ENCODE measurements at places on chromosomes 6 and 20.

GRCh38 chr6:159343709-159344108 lies 174.5 kb downstream of the FNDC1 start:
- no peak for DNase-seq

GRCh38 chr20:1427457-1428054 lies 34.7 kb upstream of the FKBP1A start:
- DNase-seq, result no peak

DNA sequence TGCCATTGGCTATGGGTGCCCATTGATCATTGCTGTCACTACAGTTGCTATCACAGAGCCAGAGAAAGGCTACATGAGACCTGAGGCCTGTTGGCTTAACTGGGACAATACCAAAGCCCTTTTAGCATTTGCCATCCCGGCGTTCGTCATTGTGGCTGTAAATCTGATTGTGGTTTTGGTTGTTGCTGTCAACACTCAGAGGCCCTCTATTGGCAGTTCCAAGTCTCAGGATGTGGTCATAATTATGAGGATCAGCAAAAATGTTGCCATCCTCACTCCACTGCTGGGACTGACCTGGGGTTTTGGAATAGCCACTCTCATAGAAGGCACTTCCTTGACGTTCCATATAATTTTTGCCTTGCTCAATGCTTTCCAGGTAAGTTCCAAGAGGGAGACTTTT lies 16.4 kb downstream of the ADGRF4 start:
- DNase-seq, result no peak

GRCh38 chr6:56168596-56168995 lies 78.8 kb downstream of the COL21A1 start:
- no peak for DNase-seq

GRCh38 chr6:113363048-113363798 lies 493.9 kb upstream of the MARCKS start:
- no peak for DNase-seq

DNA sequence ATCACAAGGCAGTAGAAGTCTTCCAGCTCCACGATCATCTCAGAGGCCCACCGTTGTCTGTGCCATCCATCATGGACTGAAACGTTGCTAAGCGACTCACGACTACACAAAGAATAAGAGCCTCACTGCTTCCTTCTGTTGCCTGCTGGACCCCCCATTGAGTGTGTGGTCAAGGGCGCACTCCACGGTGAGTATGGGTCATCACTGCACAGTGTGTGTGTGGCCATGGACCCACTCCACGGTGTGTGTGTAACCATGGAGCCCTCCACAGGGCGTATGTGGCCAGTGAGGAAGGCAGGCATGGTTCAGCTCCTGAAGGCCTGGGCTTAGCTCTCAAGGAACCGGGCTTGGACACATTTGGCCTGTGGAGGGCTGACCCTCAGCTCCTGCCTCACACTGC lies 123.4 kb upstream of the AFDN start:
- DNase-seq, result no peak

- no peak for DNase-seq
Observed at GRCh38 chr6:6588924-6589709, 597 bp downstream of the LY86 start.

- DNase-seq, result no peak
Observed at GRCh38 chr20:14622796-14623195, 285.4 kb upstream of the FLRT3 start.

- no peak for DNase-seq
Observed at GRCh38 chr6:14589175-14589574, 471.6 kb downstream of the CD83 start.

DNA sequence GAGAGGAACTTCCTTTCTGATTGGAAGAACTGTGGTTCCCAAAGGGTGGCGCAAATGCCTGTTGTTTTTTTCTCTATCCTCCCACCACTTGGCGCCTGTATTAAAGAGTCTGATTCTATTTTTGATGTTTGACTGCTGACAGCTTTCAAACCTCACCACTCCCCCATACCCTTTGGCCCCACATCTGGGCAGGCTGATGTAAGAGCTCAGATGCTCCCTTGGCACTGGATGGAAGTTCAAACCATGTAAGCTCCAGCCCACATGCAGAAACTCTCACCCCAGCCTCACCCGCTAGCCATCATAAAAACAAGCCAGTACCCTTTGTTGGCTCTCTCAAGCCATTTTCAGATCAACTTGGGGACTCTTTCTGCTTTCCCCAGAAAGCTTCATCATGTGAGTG lies 20.0 kb upstream of the TMEM14A start:
- no peak for DNase-seq

- no peak for DNase-seq
Observed at GRCh38 chr6:147699637-147700036, 191.1 kb downstream of the SAMD5 start.

DNA sequence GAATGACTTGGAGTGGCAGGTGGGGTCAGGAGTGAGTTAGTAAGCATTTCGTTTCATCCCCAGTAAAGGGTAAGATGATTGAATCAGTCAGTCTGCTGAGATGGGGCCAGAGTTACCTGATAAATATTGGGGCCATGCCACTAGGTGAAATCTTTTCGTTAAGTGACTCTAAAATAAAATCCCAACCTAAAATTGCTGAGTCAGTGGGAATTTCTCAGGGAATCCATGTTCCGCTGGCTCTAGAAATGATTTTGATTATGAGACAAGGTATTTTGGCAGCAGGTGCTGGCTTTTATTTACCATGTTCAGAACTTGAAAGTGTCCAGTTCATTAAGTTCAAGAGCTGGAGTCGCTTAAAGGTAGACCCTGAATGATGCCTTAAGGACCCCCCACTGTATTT lies 125.4 kb downstream of the GMPR start:
- DNase-seq, result no peak

DNA sequence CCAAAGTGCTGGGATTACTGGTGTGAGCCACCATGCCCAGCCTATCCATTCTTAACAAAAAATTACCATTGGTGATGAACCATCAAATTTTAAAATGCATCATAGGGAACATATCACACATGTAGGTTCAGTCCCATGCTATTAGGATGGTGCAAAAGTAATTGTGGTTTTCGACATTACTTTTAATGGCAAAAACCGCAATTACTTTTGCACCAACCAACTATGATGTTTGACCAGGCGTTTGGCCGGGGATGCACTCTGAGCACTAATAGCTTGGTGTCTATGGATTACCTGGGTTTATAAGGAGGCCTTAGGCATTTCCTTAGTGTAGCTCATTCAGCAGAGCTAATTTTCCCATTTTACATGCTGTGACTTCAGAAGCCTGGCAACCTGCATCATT lies 246.5 kb upstream of the SUPT3H start:
- no peak for DNase-seq

DNA sequence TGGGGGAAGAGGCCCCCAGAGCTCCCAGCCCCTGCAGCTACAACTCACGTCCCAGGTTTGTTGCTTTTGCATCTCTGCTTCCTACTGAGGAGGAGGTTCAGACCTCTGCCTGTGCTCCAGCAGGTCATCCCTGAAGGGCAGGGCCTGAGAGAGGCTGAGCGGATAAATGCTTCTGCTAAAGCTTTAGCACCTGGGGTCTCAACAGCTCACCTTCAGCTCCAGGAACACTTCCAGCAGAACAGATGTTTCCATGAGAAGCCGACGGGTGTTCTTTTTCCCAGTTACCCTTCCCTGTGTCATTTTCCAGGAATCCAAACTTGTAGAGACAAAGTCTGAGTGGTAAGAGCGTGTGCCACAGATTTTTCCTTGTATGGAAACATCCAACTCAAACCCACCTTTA lies 208.8 kb downstream of the TBC1D7 start:
- no peak for DNase-seq

DNA sequence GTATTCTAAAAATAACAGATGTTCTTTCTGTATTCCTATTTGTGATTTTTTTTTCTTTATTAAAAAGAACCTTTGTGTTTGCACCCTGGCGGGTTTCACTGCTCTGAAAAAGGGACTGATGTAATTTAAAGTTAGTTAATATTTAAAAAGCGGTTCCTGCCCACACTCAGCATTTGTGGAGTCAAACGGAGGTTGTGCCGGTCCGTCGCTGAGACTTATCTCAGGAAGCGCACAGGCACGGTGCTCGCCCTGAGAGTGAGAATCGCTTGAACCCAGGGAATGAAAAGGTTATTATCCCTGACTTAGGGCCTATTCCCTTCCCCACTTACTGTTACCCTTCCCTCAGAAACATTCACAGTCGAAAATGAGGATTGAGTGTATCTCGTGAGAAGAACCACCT lies 366.7 kb downstream of the THBS2 start:
- DNase-seq, result no peak

GRCh38 chr6:148628251-148628650 lies 118.6 kb upstream of the UST start:
- DNase-seq, result no peak

DNA sequence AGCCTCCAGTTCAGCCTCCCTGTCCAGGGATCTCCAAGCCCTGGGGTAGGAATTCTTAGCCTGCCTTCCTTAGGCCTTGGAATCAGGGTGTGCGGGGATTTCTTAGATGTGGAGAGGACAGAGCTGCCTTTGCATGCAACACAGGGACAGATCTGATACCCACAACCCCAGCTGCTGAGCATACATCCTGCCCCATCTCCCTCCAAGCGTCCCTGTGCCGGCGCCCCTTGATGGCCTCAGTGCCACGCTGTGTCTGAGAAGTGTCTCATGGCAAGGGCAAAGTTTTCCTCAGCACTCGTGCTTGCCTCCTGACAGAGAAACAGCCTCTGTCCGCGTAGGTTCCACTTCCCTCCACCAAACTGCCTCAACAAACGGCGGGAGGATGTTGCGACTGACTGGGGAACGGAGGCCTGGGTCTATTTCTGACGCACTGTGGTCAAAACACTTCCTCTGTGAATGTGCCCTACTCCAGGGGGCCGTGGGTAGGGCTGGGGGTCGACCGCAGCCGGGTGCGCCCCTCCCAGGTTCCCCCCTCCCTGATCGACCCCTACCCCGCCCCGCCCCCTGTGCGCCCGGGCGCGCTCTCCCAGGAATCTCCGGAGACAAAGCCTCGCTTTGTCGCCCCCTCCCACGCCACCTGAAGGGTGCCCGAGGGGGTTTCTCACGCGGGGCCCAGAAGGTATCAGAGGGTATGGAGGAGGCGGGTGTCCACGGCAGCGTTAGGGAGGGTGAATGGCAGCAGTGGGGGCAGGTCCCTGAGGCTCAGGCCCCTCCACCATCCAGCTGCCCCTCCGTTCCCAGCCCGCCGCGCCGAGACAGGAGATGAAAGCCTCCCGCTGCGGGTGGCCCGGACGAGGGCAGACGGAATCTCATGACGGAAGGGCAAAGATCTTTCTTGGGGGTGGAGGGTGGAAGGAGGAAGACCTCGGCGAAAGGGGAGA lies 806 bp downstream of the MICAL1 start:
- peak; percentile 45 for DNase-seq
